Activated CD8-positive, alpha-beta memory T cell treated with anti-CD3 and anti-CD28 coated beads, Interleukin-2, amount 10 ng/mL, durations not matched to agents 7 days and 5 days (primary cell): ENCODE measurements at places on chromosomes 12 and 14.

GRCh38 chr14:63677891-63678379 lies 36.3 kb upstream of the WDR89 start:
- no peak for DNase-seq
- peaks cover 15% of the 10 kb centered on the region for H3K36me3 ChIP-seq
- no peak overlapping the region for H3K27ac ChIP-seq

- DNase-seq: no peak
- H3K27ac ChIP-seq: no peak overlapping the region
- peaks cover 28% of the 10 kb centered on the region for H3K27me3 ChIP-seq
- H3K4me1 ChIP-seq: peaks cover 8% of the 10 kb centered on the region
These were observed 16.1 kb downstream of the ISCA2 start for GRCh38 chr14:74509587-74510222.

DNA sequence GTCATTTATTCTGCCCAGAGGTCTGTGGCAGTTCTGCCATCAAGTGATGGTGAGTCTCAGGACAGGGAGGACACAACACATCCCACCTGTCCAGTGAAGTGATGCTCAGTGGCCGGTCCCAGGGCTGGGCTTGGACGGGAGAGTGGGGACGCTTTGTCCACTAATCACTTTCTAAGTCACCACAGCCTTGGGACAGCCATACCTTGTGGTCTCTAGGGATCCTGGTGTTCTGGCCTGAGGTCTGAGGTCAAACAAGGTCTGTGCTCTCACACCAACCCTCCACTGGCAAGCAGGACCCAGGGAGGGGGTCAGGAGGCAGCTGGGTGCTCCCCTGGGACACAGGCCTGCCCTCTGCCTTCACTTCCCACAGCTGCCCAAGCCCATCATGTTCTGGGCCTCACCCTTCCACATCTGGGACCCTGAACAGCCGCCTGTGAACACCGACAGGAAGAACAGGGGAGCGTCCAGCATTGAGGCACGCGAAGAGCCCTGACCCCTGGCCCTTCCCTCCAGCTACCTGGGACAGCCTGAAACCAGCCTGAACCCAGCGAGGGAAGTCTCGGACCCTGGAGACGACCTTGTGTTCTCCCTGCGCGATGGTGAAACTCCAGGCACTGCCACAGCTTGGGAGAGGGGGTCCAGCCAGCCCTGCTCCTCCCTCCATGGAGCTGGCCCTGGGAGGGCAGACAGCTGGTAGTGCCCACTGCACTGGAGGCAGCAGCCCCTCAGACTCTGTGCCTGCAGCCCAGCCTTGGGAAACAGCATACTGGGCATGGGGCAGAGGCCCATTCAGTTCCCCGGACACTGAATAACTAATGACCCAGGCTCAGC lies 19.7 kb upstream of the GPR132 start:
- H3K36me3 ChIP-seq: no peaks in the 10 kb centered on the region
- no peak overlapping the region for H3K27ac ChIP-seq
- peaks cover 16% of the 10 kb centered on the region for H3K27me3 ChIP-seq
- H3K4me1 ChIP-seq: peaks cover 23% of the 10 kb centered on the region
- no peak for DNase-seq

DNA sequence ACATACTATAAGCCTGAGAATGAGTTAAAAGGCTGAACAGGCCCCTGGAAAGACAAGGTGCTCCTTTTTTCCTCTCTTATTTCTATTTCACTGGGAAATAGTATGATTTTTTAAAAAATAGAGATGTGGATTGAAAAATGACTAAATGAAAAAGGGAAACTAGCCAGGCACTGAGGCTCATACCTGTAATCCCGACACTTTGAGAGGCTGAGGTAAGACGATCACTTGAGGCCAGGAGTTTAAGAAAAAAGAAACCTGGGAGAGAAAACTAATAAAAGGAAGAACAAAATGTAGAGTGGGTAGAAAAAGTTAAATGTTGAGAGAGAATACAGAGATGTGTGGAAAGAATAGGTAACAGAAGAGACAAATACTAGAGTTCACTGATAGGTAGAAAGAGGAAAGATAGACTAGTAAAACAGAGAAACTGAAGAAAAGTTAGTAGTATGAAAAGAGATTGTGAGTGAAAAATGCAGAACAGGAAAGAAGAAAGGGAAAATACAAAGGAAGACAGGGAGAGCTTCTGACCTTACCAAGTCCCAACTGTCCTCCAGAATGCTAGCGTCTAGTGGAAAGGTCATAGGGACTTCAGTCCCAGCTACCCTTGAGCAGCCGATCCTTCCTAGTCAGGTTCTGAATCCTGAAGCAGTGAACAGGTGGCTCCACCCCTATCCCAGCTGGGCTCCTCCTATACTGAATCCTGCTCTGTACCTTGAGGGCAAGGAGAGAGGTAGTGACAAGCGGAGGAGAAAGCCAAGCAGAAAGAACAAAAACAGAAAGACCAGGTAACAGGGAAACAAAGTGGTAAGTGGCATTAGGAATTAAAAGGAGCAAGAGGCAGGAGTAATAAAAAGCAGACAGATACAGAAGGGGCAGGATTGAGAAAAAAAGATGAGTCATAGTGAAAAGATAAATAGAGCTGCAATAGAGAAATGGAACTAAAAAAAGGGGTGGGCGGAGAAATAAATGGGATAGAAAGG lies 7.3 kb downstream of the TMEM116 start:
- H3K36me3 ChIP-seq: peaks cover 27% of the 10 kb centered on the region
- no peak overlapping the region for H3K4me3 ChIP-seq
- no peaks in the 10 kb centered on the region for H3K27me3 ChIP-seq
- DNase-seq: no peak
